Stimulated activated CD8-positive, alpha-beta memory T cell treated with anti-CD3 and anti-CD28 coated beads, Interleukin-4, amount 100 ng/mL, for 4 hours (primary cell): ENCODE measurements at places on chromosomes 16 and 17.

DNA sequence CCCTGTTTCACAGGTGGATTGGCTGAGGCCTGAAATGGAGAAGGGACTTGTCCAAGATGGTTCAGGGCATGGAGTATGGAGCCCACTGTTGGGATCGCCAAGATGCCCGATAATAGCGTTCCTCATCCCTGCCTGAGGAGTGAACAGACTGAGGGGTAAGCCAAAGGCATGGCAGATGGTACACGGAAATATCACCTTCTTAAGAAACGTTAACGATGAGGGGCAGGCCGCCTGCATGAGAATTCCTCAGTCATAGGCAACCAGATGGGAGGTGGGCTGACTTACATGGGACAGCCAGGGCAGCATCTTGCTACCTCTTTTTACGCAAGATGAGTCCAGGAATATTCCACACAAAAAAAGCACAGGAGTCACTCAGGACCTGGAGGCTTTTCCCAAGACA is 188.1 kb downstream of the CCDC182 start:
- no peak for DNase-seq

DNA sequence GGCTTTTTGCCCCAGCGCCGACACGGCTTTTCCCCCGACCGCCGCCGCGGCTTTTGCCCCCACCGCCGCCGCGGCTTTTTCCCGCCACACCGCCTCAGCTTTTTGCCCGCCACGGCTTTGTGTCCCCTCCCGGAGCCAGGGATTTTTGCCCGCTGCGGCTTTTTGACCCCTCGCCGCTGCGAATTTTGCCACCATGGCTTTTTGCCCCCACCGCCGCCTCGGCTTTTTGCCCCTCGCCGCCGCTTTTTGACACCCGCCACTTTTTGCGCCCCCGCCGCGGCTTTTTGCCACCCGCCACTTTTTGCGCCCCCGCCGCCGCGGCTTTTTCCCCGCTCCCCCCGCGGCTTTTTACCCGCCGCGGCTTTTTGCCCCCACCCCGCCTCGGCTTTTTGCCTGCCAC is 1342.5 kb downstream of the TP53TG3F start:
- DNase-seq = no peak

GRCh38 chr17:67435122-67435521 is 58.0 kb downstream of the PITPNC1 start:
- DNase-seq = peak; percentile 32

DNA sequence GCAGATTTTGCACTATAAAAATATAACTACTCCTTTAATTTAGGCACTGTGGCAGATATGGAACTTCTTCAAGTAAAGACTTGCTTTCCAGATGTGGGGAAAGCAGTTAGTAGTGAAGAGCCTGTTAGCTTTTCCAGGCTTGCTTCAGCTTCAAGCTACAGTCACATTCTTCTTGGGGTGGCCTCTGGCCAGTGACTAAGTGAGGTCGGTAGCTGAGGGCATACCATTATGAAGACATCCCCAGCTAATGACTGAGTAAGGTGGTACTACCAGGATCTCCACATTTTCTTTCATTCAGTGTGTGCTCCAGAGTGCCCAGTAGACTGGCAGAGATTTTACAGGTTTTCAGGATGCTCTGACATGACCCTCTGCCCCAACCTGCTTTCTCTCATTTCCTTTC is 167.1 kb upstream of the KIF2B start:
- DNase-seq = no peak

- no peak for DNase-seq
Measured at GRCh38 chr17:29855686-29856085, 74.3 kb downstream of the SSH2 start.

GRCh38 chr16:67244387-67245185 is 2.7 kb downstream of the FHOD1 start:
- DNase-seq = peak; percentile 73

GRCh38 chr17:55037828-55038227 is 69.3 kb downstream of the STXBP4 start:
- DNase-seq = no peak
